Cerebellar nuclear complex (tissue), 1 donor: ENCODE measurements at places on chromosomes 7 and 10.

DNA sequence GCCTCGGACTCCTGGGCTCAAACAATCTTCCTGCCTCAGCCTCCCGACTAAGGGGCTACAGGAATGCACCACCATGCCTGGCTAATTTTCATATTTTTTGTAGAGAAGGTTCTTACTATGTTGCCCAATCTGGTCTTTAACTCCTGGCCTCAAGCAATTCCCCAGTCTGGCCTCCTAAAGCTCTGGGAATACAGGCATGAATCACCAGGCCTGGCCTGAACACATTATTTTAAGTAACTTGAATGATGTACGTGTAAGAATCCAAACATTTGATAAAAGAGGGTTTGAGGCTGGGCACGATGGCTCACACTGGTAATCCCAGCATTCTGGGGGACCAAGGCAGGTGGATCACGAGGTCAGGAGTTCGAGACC lies 13.0 kb upstream of the BAMBI start:
- DNase-seq: no peak

DNA sequence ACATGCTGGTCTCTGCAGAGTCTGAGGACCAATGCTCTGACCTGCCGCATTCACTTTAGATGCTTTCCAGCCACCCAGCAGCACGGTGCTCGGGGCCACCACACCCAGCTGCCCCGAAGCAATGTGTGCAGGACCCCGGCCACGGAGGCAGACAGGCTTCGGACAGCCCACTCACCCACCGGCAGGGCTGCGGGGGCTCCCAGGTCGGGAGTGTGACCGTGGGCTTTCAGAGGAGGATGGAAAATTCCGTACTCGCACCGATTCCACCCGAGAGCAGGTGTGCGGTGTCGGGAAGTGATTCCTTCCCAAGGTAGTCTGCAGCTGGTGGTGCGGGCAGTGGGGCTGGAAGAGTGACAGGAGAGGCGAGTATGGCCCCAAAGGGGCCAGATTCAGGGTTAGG lies 190.9 kb downstream of the DNAJB6 start:
- DNase-seq: no peak

- DNase-seq: no peak
Measured at GRCh38 chr7:572416-573268, 53.0 kb upstream of the PDGFA start.

GRCh38 chr10:67665491-67665890 lies 30.5 kb downstream of the CTNNA3 start:
- no peak for DNase-seq
